Naive B cell (primary cell): ENCODE measurements at places on chromosomes 6 and 20. TPM values are rescaled to one million over a fixed set of nuclear protein-coding genes. Genes with fewer than 3 reads are reported as not detected.
A peak's percentile ranks its signal among the peaks of the same experiment; 100 is the strongest.

- DNase-seq: no peak
Observed at GRCh38 chr6:7196019-7196402, 88.2 kb downstream of the RREB1 start.

GRCh38 chr6:101417900-101418299 is 24.4 kb downstream of the GRIK2 start:
- no peak for DNase-seq

DNA sequence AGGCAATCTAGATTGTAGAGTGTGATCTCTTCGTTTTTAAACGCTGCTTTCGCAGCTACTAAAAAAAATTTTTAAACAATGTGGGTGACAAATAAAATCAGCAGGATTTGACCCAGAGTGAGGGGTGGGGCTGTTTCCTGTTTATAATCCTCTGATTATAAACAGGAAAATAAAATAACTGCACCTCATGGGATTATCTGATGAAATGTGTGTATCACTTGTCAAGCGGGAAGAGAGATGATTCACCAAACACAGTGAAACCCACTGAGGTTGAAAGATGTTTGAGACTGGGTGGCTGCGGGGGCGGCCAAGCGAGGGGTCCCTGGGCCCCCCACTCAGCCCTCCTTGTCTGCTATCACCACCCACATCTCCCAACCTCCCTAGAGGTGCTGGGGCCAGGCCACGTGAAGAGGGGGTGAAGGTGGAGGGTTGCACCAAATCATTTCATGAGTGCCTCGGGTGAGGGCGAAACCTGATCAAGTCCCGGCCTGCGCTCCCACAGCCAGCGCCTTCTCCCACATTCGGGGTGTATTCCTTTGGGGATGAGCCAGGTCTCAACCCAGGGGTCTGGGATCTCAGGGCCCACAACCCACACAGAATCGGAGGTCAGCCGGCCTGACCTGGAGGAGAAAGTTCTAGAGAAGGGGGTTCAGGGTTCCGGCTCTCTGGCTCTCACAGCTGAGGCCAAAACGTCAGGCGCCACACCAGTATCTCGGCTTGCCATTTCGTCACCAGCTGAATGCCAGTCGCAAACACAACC is 212.5 kb downstream of the BMP7 start:
- no peak for DNase-seq

GRCh38 chr20:29744071-29744470 is 1513.4 kb upstream of the DEFB115 start:
- DNase-seq: no peak

DNA sequence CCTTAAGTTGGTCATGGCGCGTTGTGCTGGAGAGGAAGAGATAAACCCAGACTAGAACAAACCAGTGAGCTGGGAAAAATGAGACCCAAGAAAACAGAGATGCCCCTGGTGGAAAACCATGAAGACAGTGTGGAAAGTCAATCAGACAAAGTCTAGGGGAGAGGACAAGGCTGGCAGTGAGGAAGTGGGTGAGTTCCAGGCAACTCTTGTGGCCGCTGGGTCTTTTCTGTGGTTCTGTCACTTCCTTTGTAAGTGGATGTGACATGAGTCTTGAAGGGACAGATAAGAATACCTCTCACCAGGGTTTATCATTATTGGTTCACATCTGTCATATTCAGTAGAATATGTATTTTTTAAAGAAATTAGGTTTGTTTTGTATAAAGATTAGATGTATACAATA is 738.4 kb downstream of the DHX35 start:
- DNase-seq: no peak

DNA sequence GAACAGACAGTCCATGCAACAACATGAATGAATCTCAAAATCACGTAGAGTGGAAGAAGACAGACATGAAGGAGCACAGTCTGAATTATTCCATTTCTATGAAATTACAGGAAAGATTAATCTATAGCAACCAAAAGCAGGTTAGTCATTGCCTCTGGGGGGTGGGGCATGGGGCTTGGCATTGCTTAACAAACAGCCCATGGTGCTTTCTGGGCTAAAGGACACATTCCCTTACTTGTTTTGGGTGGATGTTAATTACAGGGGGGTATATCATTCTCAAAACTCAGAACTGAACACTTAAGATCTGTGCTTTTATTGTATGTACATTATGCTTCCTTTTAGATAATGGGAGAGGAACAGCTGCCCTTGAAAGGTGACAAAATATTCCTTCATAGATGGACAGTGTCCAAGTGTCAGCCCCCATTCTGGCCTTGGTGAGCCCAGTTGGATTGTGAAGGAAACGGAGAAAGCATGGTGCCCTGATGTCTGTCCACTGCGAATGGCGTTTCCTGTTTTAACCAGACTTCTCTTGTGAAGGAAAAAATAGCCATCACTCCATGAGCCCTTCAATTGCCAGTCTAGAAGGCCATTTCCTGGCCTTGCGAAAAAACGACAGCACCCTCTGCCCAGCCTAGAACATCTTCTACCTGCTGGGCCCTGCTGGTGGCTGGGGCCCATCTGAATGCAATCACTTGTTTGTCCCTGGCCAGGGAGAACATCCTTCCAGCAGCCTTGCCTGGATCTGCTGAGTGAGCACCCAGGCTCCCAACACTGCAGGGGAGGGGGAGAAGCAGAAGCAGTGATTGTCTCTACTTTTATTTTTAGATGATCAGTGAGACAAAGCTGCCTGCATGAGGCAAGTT is 179.7 kb downstream of the BCAS1 start:
- no peak for DNase-seq

DNA sequence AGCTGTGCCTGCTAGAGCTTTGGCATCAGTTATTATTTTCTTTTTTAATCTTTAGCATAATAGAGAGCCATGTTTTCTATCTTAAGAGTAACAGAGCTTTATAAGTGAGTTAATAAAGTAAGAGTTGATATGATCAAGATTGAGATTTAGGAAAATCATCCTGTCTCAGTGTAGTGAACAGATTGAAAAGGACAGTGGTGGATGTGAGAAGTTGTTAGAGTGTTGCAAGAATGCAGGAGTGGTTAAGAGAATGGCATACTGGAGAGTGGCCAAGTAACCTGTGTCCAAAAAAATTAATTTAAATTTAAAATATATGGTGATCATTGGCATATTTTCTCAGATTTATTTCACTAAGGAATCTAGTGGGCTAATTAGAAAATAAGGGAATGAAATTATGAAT is 629.3 kb downstream of the GRIK2 start:
- DNase-seq: no peak

GRCh38 chr6:24391756-24392405 is 10.9 kb upstream of the MRS2 start:
- no peak for DNase-seq

DNA sequence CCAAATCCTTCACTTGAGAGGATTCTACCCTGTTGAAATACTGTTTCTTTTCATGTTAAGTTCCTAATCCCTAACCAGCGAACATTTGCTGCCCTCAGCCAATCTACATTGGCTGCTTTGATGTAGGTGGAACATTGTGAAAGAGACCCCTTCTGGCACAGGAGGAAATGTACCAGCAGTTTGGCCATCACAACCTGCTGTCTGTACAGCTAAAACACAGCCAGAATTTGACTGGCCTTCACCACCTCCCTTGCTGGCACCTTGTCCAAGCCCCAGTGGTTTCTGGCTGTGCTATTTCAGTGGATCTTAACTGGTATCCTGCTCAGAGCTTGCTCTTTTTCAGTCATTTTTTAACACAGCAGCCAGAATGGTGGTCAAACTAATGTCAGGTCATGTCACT is 202.1 kb upstream of the EPHA7 start:
- no peak for DNase-seq

DNA sequence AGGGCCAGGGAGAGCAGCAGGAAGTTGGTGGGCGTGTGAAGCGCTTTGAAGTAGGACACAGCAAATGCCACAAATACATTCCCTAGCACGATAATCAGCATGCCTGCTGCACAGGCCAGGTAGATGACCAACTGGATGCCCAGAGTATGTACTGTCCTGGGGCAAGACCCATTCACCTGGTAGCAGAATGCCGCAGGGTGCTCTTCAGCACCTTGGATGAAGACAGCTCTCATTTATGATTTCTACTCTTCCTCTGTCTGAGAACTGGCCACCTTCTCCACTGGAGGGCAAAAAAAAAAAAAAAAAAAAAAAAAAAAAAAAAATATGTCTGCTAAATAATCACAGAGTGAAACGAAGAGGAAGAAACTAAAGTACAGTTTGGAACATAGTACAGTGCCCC is at the start of gene TAAR5:
TSS of gene TAAR5 (minus strand) at position 288 of the 400 bp plus-strand sequence. CDS start at position 233, 55 bp downstream.
- DNase-seq: no peak

GRCh38 chr6:90288404-90288803 is 8.2 kb downstream of the BACH2 start:
- DNase-seq: no peak

DNA sequence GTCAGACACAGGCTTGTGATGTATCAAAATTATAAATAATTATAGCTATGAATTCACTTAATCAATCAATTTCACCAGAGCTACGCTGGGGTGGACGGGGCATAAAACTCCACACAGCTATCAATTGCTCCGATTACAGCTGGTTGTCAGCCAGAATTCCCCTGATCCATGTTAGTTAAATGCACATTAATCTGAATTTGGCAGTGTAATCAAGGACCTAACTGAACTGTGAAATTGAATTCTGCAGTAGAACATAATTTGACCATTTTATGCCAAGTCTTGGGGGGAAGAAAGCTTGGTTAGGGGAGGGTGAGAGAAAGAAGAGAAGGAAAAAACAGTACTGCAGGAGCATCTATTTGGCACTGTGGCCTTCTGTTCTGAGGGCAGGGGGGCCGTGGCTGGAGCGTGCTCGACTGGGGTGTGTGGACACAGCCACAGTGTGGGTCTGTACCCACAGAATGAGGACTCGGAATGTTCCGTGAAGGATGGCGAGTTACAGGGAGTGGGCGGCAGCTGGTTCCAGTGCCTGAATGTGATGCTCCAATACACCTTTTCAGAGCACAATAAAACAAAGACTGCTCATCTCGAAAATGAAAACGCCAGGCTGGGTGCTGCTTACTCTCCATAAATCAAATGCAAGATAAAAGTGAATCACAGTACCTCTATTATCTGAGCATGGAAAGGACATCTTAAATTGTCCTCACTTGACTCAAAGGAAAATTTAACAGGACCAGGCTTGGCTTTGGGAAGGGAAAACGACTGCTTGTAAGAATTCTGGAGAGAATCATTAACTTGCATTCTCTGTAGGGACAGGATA is 59.2 kb downstream of the LAMP5 start:
- DNase-seq: no peak

DNA sequence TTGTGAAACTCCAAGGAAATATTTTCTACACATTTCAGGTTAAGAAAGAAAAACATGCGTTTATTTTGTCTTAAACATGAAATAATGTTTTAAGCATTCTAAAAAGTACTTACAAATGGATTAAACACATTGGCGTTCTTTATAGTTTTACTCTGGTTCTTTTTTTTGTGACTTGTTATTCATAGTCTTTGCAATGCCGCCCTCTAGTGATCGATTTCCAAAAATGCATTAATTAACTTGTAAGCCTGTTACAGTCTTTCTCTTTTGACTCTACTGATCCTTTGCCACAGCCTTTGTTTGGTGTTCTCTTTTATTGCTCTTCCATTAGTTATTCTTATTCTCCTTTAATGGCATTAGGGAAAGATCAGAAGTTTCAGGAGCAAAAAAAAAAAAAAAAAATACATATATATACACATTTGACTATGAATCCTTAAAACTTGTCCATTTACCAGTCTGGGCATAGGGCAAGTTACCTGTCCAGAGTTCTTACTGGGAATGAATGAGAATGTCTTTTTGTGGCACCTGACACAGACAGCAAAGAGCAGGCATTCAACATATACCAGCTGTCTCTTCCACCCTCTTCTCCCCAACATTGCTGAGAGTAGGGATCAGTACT is 59.9 kb downstream of the MACROD2 start:
- DNase-seq: peak; percentile 29

- DNase-seq: no peak
Observed at GRCh38 chr20:63028461-63028921, 21.7 kb upstream of the BHLHE23 start.

DNA sequence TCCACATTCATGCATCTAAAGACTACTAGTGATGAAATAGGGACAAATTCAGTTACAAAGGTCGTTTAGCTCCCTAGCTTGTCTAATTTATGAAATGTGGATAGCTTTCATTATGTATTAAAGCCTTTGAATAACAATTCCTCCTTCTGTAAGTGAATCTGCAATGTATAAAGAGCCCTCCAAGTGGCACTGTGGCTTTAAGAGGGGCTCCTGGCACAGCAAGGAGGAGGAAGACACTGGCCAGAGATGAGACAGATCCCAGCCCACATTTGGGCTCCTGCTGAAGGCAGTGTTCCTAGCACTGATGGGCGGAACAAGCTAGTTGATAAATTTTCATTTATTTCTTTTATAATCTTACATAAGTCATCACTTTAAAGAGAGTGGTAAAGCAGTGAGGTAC is 17.6 kb upstream of the FUCA2 start:
- DNase-seq: no peak

DNA sequence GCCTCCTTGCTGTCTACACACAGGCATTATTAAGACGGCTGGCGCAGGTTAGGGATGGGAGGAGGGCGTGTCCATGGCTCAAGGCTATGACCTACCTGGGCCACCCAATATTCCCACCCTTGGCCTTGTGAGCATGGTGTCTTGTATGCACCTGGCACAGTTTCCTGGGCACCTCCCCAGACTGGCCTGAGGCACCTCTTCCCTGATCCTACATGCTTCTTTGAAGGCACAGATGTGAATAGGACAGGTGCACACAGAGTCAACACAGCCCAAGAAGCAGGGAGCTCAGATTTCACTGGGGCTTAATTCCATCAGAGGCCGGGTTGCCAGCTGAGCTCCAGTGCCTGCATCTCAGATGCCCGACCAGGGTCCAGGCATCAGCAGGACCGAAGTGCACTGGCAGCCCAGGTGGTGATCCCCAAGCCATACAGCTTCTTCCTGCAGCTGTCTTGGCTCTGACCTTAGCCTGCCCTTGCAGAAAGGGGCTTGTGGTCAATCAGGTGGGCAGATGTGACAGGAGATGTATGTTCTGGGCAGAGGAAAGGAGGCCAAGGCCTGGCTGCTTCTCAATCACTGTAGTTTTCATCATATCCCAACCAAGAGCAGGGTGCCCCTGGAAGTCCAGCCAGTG is 287.7 kb downstream of the CLIC5 start:
- DNase-seq: no peak

DNA sequence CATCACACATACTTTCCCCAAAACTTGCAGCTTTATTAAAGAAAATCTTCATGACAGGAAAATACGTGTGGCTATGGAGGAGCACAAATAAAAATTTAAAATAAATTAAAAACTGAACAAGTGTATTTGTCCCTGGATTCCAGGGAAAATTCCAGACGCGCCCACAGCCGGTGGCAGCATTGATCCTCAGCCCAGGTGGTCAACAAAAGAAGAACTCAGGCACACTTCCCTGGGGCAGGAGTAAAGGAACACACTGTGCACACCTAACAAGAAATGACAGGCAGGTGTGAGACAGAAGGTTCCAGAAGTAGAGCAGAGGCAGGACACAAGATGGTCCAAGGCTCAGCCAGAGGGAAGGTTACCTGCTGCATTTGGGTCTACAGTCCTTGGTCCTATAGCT is 36.3 kb downstream of the FOXA2 start:
- DNase-seq: no peak

Gene APOM
- 8.5 TPM for polyA plus RNA-seq

Gene E2F1
- polyA plus RNA-seq: not detected

Gene CD24
- 206 TPM for polyA plus RNA-seq

Gene SLX4IP
- 2.8 TPM for polyA plus RNA-seq

Gene REM1
- polyA plus RNA-seq: not detected

Gene CST4
- not detected for polyA plus RNA-seq

Gene ZSCAN23
- not detected for polyA plus RNA-seq

Gene SH3BGRL2
- polyA plus RNA-seq: 1.00 TPM

Gene BTNL2
- not detected for polyA plus RNA-seq
